ENCODE measurements at places on chromosomes 7 and 10.

DNA sequence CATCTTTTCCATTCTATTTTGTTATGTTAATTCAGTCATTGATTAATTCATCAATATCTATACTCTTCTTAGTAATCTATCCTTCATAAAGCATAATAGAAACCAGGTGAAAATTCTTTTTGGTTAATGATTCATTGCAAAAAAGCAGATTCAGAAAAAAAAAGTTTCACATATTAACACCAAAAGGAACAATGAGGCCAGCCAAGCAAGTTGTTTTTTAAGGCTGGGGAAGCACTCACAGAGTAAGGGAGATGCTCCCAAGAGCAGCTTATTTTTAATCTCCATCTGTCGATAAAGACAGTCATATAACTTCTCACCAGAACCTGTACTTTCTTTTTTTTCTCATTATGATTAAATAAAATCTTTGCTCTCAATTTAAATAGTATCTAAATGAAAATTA, 95.8 kb downstream of the CACNA2D1 start:
- no peak for DNase-seq

GRCh38 chr10:49651917-49652316, 27.5 kb upstream of the C10orf53 start:
- no peak for DNase-seq

- DNase-seq = no peak
Measured at GRCh38 chr7:11784769-11785536, 47.0 kb downstream of the THSD7A start.

- no peak for DNase-seq
Measured at GRCh38 chr7:157016352-157017041, 6.0 kb upstream of the MNX1 start.

GRCh38 chr10:89118091-89118490, 89.0 kb downstream of the CH25H start:
- DNase-seq = no peak

Measured in CMK (cell line).